Activated naive CD4-positive, alpha-beta T cell (primary cell): ENCODE measurements at places on chromosomes 5 and 9.

GRCh38 chr5:132226516-132227234 is 978 bp downstream of the P4HA2 start:
- no peak for DNase-seq

GRCh38 chr5:102483736-102484135 is 15.1 kb downstream of the SLCO6A1 start:
- no peak for DNase-seq

GRCh38 chr5:88826646-88827585 is 56.1 kb downstream of the MEF2C start:
- no peak for DNase-seq

- DNase-seq, result no peak
Measured at GRCh38 chr5:141465351-141465750, 10.4 kb upstream of the PCDHGC3 start.

DNA sequence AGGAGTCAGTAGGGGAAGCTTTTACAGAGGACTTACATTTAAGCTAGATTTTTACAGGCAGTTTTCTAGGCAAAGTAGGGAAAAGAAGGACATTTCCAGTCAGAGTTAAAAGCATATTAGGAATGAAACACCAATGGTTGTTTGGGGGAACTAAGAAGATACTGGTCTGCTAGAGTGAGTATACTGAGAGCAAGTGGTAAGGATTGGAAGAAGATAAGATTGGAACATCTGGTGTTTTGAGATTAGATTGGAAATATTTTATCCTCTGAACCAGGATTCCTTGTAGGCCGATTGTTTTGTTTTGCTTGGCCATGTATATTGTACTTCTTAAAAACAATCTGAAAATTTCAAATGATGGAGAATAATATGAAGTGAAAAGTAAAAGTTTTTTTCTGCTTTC is 7.7 kb downstream of the FBXO38 start:
- no peak for DNase-seq

- no peak for DNase-seq
Measured at GRCh38 chr5:148191010-148191409, 11.8 kb upstream of the SPINK6 start.

- DNase-seq, result no peak
Measured at GRCh38 chr5:1285141-1285540, 9.7 kb downstream of the TERT start.

GRCh38 chr9:91500509-91501014 is 76.9 kb upstream of the NFIL3 start:
- no peak for DNase-seq

DNA sequence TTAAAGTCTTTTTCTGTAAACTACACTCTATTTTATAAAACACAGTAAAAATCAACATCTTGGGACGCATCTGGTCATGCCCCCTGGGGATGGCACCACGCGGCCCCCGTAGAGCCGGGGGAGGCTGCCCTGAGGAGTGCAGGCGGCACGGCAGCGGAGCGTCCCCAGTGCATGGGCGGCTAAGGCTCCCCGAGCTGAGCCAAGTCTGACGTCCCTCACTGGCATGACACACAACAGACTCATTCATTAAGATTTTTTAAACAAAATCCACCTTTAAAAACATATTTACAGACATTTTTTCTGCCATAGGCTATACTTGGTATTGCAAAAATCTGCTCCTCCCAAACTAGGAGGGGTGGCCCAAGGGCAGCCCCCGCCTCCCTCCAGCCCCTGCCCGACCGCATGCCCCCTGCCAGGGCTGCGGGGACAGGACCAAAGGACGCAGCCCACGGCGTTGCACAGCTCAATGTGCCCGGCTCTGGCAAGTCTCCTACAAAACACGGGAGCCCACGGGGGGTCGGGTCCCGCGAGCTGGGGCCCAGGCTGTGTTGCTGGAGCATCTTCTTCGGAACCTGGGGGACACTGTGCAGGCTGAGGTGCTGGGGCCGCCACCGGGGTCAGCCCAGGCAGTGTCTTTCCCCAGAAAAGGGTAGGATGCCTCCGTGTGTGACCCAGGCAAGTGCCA is 11.8 kb upstream of the SEC16A start:
- DNase-seq, result no peak

- DNase-seq, result no peak
Measured at GRCh38 chr9:129671519-129671918, 6.1 kb downstream of the PRRX2 start.

GRCh38 chr9:76828447-76828846 is 64.2 kb downstream of the PCA3 start:
- no peak for DNase-seq

DNA sequence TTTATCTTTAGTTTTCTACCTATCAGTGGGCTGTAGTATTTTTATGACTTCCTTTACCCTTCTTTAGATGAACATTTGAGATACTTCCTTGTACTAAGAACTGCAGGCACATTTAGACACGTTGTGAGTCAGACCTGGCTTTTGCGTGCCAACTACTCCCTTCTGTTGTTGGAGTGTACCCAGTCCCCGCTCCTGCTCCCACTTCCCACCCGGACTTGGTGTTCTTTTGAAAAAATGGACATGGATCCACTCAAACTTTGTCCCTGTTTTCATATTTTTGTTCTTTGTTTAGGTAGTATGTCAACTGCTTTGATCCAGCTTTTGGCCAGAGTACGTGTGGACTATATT is 60.7 kb downstream of the PARP8 start:
- DNase-seq, result no peak

DNA sequence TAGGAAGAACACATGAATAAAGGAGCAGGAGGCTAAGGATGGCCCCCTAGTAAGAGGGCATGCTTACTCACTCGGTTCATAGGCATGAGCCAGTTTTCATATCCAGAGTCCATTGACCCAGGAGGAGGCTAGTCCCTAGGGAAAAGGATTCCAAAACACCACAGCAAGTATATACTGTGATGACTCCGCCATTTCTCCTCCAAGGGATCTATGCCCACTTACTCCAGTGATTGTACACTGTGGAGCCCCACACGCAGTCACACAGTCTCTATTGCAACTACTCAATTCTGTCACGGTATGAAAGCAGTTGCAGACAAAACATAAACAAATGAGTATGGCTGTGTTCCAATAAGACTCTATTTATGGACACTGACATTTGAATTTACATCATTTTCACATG is 117.7 kb upstream of the ALDH1B1 start:
- DNase-seq, result no peak

DNA sequence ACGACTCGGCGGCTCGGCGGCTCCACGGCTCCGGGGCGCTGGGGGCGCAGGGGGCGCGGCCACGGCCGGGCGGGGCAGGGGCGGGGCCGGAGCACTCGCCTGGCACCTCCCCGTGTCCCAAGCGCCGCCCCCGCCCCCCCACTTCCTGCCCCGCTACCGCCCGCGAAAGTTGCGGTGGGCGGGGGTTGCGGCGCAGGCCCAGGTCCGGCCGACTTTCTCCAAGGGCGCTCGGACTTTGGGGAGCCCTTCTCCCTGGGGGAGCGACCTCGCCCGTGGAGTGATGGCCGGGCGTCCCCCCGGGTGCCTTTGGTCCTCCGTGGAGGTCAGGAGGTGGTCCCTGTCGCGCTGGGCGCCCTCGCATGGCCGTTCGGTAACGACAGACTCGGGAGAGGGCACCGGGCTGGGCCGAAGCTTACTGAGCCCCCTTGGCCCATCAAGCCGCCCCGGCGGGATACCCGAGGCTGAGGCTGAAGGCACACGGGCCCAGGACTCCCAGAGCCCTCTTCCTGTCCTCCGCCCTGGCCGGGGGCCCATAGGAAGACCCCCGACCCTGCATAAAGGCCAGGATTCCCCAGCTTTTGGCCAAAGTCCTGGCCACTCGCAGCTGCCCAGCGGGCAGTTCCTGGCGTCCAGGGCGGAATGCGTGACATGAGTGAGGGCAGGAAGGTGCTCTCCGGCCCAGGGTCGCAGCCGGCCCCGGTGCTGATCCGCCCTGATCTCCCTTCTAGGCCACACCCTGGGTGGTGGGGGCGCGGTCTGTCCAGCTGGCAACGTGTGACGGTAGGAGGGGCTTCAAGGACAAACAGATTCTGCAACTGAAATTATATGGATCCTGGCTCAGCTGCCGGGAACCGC is 883 bp upstream of the VAV2 start:
- peak; percentile 50 for DNase-seq

DNA sequence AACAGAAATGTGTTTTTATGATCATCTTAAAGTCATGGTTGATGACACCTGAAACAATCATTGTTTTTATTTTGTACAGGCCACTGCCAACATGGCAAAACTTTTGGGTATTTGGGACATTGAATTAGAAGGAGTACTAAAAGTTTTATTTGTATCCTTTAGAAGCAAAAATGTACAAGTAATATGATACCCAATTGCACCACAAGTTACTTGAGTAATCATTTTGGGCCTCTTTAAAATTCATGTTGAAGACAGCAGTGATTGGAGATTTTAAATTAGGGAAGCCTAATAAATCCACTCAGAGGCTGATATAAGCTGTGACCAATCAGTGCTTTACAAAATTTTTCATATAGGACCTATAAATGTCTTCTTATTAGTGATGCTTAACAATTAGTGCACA is 212.9 kb downstream of the MARCHF11 start:
- no peak for DNase-seq

GRCh38 chr5:38681029-38681706 is 124.7 kb upstream of the LIFR start:
- no peak for DNase-seq

DNA sequence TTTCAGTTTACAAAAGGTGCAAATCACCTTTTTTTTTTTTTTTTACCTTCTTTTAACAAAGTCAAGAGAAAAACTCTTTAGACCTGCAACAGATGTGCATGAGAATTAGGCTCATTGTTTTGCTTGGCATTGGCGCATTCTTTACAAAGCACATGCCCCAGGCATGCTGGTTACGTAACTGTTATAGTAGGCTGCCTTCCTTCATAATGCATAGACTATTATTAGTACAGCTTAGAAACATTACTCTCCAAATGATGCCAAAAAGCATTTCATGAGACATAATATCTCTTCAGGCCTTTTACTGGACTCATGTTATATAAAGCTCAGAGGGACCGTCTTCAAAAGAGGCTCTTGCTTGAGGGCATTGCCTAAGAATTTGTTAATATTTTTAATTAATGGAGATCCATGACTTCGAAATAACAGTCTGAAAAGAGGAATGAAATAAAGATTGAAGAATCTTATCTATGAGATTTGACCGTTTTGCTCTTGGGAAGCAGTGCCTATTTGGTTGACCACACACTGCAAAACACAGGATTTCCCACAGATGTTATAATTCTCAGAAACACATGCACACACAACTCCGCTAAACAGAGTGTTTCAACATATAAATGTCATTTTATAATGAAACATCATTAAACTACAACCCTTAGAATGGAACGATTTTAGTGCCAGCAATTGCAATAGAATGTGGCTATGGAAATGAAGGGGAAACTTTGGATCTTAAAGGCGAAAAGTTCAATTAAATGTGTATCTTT is 478.7 kb downstream of the PRR16 start:
- DNase-seq, result no peak

DNA sequence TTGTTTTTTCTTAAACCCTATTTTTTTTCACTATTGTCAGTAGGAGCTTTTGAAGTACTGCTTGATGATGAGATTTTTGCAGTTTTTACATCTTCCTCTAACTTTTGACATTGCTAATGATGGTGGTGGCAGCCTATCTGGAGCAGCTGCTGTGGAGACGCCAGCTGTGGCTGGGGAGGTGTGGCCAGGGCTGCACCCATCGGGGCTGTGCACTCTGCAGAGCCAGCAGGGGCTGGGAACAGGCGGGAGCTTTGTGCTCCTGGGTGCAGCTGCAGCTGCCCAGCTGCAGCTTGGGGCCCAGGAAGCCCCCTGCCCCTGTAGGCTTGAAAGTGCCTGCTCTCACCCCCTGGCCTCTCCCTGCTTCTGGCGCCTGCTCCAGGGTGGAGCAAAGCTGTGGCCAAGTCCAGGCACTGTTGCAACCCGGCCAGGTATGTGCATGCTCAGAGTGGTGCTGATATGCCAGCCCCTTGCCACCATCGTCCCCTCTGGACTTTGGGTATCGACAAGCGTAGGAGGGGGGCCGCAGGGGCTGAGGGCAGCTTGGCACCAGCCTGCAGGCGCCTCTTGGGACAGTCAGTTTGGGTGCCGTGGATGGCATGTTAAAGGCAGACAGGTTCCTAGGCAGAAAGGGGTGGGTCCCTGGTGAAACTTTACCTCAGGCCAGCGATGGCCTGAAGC is 39.2 kb downstream of the FER start:
- DNase-seq, result no peak

GRCh38 chr5:38883842-38884241 is 38.0 kb downstream of the OSMR start:
- no peak for DNase-seq

DNA sequence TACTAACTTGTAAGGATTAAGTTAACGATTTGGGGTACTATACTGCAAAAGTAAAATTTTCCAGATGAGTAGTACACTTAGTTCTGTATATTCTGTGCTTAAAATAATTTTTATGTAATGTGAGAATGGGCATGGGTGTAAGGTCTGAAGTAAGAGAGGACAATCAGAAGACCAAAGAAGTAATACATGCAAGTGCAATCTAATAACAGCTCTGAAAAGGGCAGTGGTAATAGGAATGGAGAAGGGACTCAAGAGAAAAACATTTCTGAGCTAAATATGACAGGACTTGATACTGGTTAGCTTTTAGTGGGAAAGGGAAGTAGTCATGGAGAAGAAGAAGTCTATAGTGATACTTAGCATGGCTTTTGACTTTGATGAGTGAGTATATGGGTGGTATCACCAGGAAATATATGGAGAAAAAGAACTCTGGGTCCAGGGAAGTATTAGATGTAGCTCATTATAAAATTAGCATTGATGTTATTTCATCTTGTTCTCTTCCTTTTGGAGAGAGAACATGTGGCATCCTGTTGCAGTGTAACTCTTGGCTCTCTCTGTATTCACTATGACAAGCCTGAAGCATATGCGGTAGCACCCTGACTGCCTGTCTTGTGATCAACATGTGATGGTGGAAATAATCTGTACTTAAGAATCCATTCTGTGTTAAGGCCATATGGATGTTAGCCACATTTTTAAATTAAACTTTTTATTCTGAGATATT is 60.5 kb downstream of the ERCC6L2 start:
- DNase-seq, result no peak

DNA sequence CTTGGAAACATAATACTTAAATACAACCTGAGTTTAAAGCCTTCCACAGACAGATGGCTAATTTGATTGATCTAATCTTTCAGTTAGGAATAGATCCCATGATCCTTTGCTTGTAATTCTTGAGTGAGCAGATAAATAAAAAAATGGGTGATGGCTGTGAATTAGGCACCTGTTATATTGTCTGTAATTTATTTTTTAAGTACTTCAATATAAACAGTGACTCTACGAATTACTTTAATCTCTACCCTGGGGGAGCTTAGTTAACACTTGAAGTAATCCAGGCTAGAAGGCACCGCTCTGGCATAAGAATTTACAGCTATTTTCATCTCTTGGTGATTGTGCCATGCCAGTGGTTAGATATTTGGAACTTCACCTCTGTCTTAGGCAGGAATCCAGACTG is 9.0 kb downstream of the EGFLAM start:
- DNase-seq, result no peak

GRCh38 chr9:105608721-105609598 is 51.0 kb downstream of the FKTN start:
- no peak for DNase-seq

DNA sequence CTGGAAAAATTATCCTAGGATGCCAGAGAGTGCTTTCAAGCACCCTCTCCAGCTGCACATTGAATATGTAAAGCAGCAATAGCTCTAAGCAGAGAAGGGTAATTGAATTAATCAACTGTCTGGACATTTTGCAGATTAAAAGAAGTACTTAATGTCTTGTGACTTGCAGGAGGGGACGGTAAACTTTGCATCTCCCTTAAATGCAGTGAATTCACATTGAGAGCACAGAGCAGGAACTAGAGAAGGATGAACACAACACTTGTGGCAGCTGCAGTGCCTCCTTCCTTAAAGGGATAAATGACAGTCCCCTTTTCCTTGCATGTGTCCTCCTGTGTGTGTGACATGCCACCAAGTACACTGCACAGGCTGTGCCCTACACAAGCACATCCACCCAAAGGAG is 7.4 kb upstream of the CDK5RAP2 start:
- DNase-seq, result no peak
